ENCODE measurements at places on chromosomes 6 and 20.

DNA sequence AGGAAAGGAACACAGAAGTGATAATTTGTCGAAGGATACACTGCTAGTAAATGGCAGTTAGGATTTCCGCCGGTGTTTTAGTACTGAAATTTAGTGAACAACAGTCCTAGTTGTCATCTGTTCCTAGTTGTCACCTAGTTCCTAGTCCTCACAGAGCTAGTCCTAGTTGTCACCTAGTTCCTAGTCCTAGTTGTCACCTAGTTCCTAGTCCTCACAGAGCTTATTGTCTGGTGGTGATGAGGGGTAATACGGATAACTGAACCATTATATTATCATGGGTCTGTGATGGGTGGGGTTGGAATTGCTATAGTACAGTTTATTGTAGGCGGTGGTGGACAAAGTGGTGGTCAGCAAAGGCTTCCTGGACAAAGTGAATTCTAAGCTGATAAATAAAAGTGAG lies 1.8 kb downstream of the SNRNP48 start:
- no peak for DNase-seq

GRCh38 chr6:157535340-157536222 lies 154.6 kb downstream of the ZDHHC14 start:
- DNase-seq, result no peak

- DNase-seq, result no peak
Observed at GRCh38 chr20:53133125-53133524, 161.0 kb downstream of the TSHZ2 start.

GRCh38 chr6:100283285-100283684 lies 181.4 kb downstream of the SIM1 start:
- DNase-seq, result no peak

GRCh38 chr20:62755817-62756724 lies 40.2 kb upstream of the MRGBP start:
- DNase-seq, result no peak

DNA sequence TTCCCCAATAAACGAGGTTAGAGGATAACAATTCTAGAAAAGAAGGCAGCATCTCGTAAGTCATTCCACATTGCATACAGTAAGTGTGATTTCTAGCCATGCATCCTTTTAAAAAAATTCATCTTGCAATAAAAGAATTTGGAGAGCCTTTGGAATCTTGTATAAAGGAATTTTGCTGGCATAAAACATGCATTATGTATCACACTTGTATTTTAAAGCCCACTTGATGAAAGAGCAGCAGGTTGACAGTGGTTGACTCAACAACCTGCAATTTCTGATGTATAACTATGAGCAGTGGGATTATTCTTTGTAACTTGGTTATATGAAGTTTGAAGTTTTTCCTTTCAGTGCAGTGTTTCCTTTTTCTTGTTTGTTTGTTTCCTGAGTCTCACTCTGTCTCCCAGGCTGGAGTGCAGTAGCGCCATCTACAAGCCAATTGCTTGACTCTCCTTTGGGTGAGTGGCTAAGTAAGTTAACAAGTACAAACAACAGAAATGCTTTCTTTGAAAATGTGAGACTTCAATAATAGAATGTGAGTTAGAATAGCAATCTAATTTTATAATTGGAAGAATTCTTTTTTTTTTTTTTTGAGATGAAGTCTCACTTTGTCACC lies 39.9 kb downstream of the JARID2 start:
- DNase-seq, result no peak

- no peak for DNase-seq
Observed at GRCh38 chr6:89375427-89376267, 23.1 kb upstream of the UBE2J1 start.

GRCh38 chr6:45591306-45591705 lies 213.6 kb upstream of the SUPT3H start:
- DNase-seq, result no peak

DNA sequence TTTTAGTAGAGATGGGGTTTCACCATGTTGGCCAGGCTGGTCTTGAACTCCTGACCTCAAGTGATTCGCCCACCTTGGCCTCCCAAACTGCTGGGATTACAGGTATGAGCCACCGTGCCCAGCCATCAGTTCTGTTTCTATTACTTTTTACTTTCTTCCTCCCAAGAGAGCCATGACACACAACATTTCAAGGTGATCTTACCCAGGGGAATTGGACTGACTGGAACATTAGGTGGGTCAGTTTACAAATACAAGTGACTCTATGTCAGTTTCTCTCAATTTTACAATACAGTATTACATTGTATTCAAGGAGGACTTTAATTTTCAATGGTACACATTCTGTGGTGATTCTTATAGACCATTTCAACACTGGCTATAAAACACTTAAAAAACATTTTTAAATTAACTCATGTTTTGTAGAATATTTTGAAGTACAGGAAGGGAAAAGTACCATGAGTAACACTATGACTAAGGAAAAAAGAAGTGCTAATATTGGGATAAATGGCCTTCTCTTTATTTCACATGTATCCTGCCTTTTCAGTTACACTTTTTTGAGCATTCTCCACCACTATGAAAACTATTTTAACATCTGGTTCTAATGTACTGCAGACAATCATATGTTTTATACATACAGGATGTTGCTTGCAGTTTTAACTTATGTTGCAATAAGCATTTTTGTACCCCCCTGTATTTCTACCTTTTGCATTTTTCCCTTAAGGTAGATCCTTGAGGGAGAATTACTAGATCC lies 8.4 kb downstream of the TPBG start:
- no peak for DNase-seq

DNA sequence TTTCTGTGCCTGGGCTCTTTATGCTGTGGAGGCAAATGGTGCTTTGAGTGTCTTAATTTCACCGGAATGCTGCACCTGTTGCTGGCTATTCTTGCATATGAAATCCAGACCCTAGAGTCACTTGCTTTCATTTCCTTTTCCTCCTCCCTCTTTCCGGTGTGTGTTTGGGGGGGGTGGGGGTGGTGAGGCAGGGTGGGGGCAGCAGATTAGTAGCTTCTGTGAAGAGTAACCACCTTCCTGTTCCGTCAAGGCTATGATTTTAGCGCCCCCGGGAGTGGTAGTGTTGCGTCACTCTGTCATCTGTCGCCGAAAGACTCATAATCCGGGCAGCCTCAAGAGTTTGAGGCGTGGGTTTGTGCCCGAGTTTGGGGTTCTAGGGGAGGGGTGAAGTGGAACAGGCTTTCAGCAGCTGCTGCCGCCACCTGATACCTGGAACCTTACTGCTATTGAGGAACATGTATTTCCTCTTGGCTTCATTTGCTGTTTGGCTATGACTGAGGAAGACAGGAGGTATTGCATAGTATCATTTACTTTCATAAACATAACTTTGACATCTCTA lies 49.1 kb downstream of the UTRN start:
- no peak for DNase-seq

GRCh38 chr6:80179695-80180094 lies 73.2 kb downstream of the BCKDHB start:
- DNase-seq, result no peak

DNA sequence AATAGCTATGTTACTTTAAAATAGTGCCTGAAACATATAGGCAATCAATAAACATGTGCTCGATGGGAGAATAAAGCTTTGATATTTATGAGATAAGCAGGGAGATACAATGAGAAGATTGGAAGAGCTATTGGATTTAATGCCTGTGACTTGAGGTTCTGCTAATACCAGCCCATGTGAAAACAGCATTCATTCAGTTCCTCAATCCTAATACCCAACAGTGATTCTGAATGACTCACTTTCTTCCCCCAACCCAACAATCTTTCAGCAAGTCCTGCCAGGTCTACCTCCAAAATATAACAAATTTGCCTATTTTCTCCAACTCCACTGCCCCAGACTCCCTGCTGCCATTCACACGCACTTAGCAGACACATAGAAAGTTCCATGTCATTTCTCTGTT lies 26.6 kb upstream of the KLHL31 start:
- DNase-seq, result no peak

GRCh38 chr20:57576002-57576401 lies 15.1 kb downstream of the PCK1 start:
- DNase-seq, result no peak

- DNase-seq, result no peak
Observed at GRCh38 chr20:10521836-10522235, 86.7 kb downstream of the SLX4IP start.

- no peak for DNase-seq
Observed at GRCh38 chr6:30200551-30201281, 12.5 kb downstream of the TRIM26 start.

DNA sequence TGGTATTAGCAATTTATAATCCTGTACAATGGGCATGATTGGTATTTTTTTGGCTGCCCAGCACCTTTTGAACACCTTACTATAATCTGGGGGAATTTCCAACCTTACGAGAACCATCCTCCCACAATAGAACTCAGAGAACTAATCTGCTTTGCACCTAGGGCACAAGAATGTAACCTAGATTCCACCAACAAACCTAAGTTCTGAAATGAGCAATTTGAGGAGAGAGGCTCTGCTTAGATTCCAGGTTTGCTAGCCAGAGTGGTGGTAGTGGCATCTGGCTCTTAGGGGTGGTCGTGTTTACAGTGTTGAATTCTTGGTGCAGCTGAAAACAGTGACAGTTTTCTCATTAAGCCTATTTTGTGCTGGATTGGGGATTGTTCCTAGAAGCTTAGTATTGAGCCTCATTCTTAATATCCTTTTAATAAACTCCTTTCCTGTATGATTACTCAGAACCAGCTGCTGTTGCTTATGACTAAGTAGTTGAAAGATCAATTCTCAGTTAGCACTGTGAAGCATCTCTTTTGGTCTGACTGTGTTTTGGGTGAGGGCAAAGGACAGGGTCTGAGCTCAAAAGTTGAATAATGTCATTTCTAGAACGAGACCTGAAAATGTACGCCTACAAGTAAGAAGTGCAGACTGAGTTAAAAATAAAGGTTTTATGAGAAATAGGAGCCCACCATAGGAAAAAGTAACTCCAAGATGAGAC lies 385.6 kb downstream of the CDKAL1 start:
- DNase-seq, result no peak

DNA sequence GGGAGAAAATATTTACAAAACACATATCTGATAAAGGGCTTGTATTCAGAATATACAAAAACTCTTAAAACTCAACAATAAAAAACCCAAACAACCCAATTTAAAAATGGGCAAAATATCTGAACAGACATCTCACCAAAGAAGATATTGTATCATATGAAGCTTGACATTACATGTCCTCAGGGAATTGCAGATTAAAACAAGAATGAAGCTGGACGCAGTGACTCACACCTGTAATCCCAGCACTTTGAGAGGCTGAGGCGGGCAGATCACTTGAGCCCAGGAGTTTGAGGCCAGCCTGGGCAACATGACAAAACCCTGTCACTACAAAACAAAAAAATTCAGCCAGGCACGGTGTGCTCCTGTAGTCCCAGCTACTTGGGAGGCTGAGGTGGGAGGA lies 135.4 kb upstream of the AKIRIN2 start:
- no peak for DNase-seq

GRCh38 chr6:57242505-57242904 lies 20.4 kb upstream of the RAB23 start:
- DNase-seq, result no peak

GRCh38 chr6:82374516-82374915 lies 10.9 kb downstream of the TPBG start:
- DNase-seq, result no peak

- no peak for DNase-seq
Observed at GRCh38 chr6:135044639-135045038, 10.0 kb downstream of the HBS1L start.

DNA sequence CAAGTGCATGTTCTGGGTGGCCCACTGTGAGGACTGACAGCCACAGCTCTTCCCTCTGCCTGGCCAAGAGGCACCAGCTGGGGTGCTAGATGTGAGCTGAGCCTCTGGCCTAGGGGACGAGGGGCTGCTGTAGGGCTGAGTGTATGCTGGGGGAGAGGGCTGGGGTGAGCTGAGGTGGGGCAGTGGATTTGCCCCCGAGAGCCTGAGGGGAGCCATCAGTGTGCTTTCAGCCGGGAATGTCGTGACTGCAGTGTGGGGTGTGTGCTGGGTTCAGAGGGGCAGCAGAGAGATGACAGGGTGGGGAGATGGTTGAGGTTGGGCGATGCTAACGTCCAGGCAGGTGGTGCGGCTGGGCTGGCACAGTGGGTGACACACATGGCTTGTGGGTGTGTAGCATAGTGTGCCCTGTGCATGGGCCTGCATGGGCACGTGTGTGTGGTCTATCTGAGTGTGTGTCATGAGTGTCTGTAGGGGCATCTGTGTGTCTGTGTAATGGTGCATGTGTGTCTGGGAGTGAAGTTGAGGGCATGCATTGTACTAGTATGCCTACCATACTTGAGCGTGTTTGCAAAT lies 46.0 kb upstream of the BLCAP start:
- no peak for DNase-seq

DNA sequence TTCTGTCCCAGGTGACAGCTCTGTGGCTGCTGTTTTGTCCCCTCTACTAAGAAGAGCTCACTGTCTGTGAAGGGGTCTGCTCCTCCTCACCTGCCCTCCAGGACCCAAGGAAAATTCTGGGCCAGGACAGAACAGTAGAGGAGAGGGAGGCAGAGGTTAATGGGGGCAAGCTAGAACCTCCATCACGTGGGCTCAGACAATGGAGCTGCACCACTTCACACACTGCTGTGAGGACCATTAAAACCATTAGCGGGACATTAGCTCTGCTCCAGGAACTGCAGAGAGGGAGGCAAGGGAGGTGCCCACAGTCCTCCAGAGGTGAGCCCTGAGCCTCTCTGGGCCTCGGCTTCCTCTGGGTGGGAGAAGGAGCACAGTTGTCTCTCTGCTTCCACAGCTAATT lies 78.4 kb downstream of the NOL4L start:
- no peak for DNase-seq

GRCh38 chr6:29524444-29525310 lies 34.9 kb downstream of the UBD start:
- no peak for DNase-seq

DNA sequence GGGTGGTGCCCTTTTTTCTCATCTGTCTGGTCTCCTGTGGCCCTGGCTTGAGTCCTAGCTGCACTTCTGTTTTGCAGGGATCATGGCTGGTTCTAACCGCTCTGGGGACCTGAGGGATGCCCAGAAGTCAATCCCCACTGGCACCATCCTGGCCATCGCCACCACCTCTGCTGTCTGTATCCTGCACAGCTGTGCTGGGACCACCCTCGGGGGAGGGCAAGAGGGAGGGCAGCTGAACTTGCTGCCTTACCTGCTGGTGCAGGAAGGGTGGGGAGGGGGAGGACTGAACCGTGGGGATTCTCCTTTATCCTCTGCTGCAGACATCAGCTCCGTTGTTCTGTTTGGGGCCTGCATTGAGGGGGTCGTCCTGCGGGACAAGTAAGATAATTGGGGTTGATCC lies 14.5 kb downstream of the SLC12A5 start:
- no peak for DNase-seq
